ENCODE measurements at places on chromosomes 2 and 18. TPM values are rescaled to one million over a fixed set of nuclear protein-coding genes. Genes with fewer than 3 reads are reported as not detected.

Gene FSIP2
- not detected for polyA plus RNA-seq

Gene ICA1L
- 2.2 TPM for polyA plus RNA-seq

Gene GKN2
- not detected for polyA plus RNA-seq

Gene PPP1R1C
- not detected for polyA plus RNA-seq

Gene VWA3B
- not detected for polyA plus RNA-seq

Gene HOXD3
- polyA plus RNA-seq, result not detected

Gene STPG4
- not detected for polyA plus RNA-seq

Gene PNO1
- polyA plus RNA-seq, result 17.9 TPM

Gene CD207
- polyA plus RNA-seq, result not detected

Gene CFAP221
- not detected for polyA plus RNA-seq

Gene IL1R1
- polyA plus RNA-seq, result not detected

Gene AMER3
- not detected for polyA plus RNA-seq

Gene CHRNG
- polyA plus RNA-seq, result not detected

Gene HOXD11
- polyA plus RNA-seq, result not detected

Gene TUBA4B
- polyA plus RNA-seq, result not detected

Gene CGREF1
- polyA plus RNA-seq, result not detected

Gene LHCGR
- polyA plus RNA-seq, result not detected

Gene RANBP2
- polyA plus RNA-seq, result 15.9 TPM

Gene LIPG
- polyA plus RNA-seq, result not detected

Gene CPLX4
- polyA plus RNA-seq, result not detected

Gene RND3
- polyA plus RNA-seq, result not detected

Gene GDF7
- 0.74 TPM for polyA plus RNA-seq

Gene COBLL1
- polyA plus RNA-seq, result 114 TPM

Gene HOXD1
- not detected for polyA plus RNA-seq

Gene STEAP3
- polyA plus RNA-seq, result 1.2 TPM

Gene KCNF1
- polyA plus RNA-seq, result not detected

Gene ZSWIM2
- polyA plus RNA-seq, result not detected

Gene CAVIN2
- 4.8 TPM for polyA plus RNA-seq

Gene HK2
- 4.3 TPM for polyA plus RNA-seq

Gene RESP18
- not detected for polyA plus RNA-seq

Gene PRKAG3
- polyA plus RNA-seq, result not detected
